Left hindlimb (tissue), 1 donor: ENCODE measurements at places on chromosomes 3 and 15.

GRCh38 chr15:67413770-67414390 is 107.1 kb upstream of the C15orf61 start:
- DNase-seq, result no peak

- DNase-seq, result no peak
These were observed 76.8 kb downstream of the THBS1 start for GRCh38 chr15:39657668-39658067.

DNA sequence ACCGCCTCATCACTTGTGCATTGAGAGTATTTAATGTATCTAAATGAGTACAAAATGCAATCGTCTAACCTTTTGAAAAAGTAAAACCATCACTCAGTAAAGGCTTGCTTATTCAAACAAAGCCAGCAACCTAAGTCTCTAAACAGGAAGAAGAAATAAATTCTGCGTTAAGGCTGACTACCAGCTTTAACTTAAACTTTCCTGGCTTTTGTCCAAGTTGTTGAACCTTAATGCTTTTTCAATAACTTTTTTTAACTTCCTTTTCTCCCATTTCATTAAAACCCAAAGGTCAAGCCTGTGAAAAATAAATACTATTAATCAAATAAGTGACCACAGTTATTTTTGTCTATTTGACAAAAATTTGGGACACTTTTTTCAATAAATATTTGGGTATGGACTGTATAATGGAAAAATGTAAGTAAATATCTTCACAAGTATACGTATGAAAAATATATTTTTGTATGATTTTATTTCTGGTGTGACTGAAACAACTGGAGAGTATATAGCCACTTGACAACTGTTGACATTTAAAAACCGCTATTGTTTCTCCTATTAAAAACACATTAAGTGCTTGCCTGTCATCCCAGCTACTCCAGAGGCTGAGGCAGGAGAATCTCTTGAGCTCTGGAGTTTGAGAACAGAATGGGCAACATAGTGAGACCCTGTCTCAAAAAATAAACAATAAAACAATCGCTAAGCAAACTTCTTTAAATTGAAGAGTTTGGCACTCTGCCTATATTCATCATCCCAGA is 2.9 kb downstream of the KLHL24 start:
- DNase-seq, result no peak

GRCh38 chr3:100503448-100503847 is 11.0 kb downstream of the TMEM45A start:
- no peak for DNase-seq

GRCh38 chr3:120756061-120756460 is 13.5 kb downstream of the GTF2E1 start:
- no peak for DNase-seq

DNA sequence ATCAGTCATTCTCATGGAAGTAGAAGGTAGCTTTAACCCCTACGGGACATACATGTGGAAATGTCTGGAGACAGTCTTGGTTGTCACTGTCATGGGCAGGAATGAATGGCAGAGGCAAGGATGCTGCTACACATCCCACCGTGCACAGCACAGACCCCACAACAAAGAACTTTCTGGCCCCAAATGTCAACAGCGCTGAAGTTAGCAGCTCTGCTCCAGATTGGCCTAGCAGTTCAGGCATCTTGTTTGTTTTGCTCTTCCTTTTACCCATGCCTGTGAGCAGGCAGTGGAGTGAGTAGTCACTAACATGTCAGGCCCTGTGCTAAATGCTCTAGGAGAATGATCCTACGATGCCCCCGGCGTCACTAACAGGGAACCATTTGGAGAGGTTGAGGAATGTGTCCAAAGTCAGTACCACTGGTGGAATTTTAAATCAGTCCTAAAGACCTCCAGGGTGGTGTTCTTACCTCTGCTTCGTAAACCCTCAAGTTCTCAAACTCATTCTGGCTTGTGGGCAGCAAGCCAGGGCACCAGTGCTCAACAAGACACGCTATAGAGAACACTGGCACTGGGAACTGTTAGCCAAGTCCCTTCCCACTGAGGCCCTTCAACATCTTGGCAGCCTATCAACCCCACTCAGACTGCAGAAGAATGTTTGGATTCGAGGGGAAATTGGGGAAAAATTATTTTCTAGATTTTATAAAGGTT is 142.2 kb downstream of the FOXP1 start:
- no peak for DNase-seq

GRCh38 chr3:48122504-48122903 is 65.7 kb downstream of the CDC25A start:
- no peak for DNase-seq

DNA sequence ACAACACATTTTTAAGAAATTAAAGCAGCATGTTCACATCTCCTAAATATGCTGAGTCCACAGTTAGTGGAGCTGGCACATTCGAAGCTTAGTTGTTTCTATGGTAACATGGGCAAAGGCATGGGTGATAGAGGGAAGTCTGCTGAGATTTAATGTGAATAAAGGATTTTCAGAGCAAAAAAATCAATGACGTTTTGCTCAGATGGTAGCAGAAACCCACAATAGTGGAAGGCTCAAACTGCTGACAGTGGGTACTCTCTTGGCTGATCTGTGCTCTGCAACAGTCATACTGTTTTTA is 795.1 kb upstream of the ARPP21 start:
- DNase-seq, result no peak

DNA sequence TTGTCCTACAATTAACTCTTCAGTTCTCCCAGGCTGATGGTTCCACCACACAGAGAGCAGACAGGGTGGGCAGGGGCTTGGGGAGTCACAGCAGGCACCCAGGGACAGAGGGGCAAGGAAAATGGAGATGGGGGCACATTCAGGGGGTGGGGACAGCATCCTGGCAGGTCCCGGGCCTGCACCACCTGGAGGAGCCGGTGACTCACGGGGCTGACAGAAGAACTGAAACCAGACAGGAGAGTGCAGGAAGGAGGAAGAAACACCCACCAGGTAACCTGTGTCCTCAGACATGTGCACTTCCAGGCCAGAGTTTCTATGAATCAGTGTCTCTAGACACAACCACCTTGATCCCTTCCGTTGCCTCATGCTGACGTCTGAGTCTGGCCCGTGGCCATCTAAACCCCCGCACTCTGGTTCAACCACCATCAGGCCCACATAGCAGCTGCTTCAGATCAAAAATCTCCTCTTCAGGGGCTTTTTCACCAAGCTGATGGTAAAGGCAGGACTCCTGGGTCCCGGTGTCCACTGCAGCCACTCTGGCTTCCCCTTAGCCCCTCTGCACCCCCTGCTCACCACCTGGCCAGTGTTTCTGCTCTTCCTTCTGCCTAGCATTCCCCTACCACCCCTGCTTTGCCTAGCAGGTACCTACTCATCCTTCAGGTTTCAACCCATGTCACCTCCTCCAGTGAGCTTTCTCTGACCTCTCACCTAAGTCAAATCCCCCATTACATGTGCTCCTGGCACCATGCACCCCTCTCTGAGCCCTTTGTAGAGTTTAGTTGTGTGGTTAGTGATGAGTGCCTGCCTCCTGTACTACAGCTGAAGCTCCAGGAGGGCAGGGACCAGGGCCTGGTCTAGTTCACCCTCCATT is 16.5 kb upstream of the CYP11A1 start:
- DNase-seq, result peak; percentile 43

GRCh38 chr3:139906418-139906817 is 28.6 kb upstream of the CLSTN2 start:
- DNase-seq, result no peak

- DNase-seq, result no peak
These were observed 19.2 kb upstream of the CERS3 start for GRCh38 chr15:100547961-100548360.
